ENCODE measurements at places on chromosomes 1 and 21.

GRCh38 chr1:5580926-5581325 is 411.3 kb downstream of the NPHP4 start:
- no peak for DNase-seq

DNA sequence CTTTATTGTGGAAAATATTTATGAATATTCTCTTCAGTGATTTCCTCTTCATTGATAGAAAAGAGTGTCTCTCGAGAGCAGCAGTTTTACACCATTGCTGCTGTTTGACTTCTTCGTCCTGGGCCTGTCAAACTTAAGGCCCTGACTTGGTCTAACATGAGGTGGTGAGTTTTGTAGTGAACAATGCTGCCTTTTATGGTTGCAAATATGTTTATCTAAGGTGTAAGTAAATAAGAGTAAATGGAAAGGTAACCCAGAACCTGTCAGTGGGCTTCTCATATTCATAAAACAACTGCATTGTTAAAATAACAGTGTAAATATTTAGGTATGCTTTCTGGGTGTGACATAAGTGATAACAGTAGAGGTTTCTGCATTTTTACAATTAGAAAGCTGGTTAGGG is 62.8 kb upstream of the SCCPDH start:
- DNase-seq = no peak

GRCh38 chr21:46256501-46256994 is 28.0 kb upstream of the LSS start:
- no peak for DNase-seq

GRCh38 chr21:37342046-37342632 is 24.4 kb upstream of the DYRK1A start:
- DNase-seq = no peak

- DNase-seq = no peak
Observed at GRCh38 chr1:153606194-153606593, 6.7 kb downstream of the S100A16 start.

- no peak for DNase-seq
Observed at GRCh38 chr1:82621076-82621475, 820.3 kb downstream of the ADGRL2 start.

- no peak for DNase-seq
Observed at GRCh38 chr1:247386687-247387086, 29.3 kb upstream of the NLRP3 start.

DNA sequence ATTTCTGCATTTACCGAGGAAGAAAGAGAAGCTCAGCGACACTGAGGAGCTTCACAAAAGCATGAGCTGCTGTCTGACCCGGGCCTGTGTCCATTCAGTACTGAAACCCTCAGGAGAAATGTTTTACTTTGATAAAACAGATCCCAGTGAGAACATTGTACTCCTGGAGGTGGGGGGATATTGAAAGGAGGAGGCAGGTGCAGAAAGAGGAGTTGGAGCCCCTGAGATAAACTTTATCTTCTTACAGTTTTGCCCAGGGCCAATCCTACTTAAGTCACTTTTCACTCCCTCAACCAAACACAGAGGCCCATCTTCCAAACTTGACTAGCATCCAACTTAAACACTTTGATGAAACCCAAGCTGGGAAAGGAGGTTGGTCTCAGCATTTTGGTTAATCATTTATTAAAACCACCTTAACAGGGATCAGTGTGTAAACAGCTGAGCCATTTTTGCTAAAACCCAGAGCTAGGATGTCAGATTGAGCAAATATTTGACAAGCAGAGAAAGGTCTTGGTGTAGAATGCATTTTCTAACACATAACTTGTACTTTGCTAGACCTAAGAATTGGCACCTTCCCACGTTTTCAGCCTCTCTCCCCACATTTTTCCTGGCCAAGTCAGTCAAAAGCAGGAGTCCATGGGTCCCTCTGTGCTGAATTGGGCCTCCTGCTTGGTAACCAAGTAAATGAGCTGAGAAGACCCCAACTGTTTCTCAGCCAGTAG is 32.5 kb upstream of the SARS1 start:
- DNase-seq = no peak

GRCh38 chr1:157238585-157238984 is 100.4 kb upstream of the ETV3 start:
- no peak for DNase-seq

DNA sequence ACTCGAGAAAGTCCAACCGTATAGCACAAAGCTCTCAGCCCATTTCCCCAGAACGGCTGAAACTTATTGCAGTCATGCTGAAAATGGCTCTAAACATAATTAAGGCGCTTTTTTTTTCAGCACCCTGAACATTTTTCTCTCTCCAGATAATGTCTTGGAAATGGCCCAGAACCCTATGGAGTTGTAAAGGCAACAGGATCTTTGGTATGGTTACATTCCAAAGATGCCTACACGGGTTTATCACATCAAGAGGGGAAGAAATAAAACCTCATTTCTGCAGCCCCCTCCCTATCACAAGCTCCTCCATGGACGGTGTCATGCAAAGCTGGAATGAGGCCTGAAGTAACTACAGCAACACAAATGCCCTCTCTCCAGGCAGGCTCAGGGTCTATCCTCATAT is 126.4 kb upstream of the GALNT2 start:
- DNase-seq = no peak

GRCh38 chr1:242240077-242240476 is 241.2 kb upstream of the MAP1LC3C start:
- DNase-seq = peak; percentile 44

GRCh38 chr1:227351443-227351842 is 33.2 kb upstream of the CDC42BPA start:
- DNase-seq = no peak

GRCh38 chr1:30908696-30909364 is at the start of gene SDC3:
TSS of gene SDC3 (minus strand) at chr1:30908758. CDS start at chr1:30908586, 172 bp downstream.
- DNase-seq = peak; percentile 41

GRCh38 chr1:221994939-221995338 is 253.1 kb upstream of the DUSP10 start:
- DNase-seq = no peak

DNA sequence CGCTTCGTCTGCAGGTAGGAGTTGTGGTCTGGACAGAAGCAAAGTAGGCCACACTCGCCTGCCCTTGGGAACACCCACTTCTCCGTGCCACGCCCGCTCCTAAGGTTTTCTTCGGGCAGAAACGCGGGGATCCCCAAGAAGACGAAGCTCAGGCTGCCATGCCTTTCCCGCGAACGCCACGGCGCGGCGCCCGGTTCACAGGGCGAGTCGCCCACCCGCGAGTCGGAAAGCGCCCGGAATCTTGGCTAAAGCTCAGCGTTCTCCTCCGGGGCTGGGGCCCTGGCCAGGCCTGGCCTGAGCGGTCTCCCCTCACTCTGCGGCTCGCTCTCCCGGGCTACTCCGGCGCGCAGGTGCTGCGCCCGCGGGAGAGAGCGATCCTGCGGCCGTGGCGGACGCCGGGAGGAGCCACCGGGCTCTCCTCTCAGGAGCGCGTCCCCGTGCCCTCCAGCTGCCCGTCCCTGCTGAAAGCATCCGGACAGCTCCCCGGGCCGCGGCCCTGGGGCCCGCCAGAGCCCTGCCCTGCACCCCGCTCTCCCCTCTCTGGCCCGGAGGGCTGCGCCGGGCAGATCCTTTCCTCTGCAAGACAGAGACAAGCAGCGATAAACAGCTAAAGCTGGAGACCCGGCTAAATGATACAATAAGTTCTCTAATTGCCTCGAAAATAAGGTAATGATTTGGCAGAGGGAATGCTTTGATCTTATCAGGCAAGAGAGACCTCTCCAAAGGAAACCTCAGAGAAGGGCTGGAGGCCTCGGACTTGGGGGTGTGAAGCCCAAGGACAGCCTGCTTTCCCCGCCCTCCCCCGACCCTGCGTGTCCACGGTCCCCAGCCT is 6.7 kb upstream of the WNT2B start:
- peak; percentile 63 for DNase-seq

DNA sequence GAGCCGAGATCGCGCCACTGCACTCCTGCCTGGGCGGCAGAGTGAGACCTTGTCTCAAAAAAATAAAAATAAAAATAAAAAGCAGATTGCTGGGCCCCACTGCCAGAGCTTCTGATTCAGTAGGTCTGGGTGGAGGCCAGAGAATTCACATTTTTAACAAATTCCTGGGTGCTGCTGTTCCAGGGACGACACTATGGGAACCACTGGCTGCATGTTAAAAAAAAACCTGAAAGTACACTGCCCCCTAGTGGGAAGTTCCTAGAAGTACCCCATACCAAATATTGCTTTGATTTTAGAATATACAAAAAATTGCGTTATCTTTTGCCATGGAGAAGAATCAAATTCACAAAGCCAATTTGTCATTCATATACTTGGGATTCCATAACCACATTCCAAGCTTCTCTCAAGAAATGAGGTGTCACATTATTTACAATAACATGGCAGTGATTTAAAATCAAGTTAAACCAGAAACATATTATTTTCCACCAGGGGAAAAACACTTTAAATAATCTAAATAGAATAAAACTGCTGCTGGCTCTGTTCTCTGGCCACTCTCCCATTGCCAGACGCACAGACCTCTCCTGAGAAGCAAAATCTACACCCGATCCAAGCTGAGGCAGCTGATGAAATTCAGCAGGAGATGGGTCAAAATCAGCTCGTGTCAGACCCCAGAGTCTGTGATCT is 27.4 kb downstream of the SYF2 start:
- DNase-seq = peak; percentile 71

DNA sequence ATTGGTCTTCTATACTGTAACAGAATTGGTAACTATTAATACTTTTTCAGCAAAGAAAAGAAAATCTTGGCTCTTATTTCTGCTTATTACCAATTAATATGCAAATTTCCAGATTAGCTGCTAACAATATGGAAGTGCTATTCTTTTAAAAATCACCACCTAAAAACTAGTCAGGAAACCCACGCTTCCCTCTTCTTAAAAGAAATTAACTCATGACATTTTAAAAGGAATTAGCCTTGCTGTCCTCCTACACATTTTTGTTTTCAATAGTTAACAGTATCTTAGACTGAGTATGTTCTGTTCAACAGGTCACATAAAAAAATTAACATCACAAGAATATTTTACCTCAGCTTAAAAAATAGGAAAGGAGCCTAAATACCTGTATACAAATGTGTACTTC is 27.3 kb downstream of the ABL2 start:
- no peak for DNase-seq

DNA sequence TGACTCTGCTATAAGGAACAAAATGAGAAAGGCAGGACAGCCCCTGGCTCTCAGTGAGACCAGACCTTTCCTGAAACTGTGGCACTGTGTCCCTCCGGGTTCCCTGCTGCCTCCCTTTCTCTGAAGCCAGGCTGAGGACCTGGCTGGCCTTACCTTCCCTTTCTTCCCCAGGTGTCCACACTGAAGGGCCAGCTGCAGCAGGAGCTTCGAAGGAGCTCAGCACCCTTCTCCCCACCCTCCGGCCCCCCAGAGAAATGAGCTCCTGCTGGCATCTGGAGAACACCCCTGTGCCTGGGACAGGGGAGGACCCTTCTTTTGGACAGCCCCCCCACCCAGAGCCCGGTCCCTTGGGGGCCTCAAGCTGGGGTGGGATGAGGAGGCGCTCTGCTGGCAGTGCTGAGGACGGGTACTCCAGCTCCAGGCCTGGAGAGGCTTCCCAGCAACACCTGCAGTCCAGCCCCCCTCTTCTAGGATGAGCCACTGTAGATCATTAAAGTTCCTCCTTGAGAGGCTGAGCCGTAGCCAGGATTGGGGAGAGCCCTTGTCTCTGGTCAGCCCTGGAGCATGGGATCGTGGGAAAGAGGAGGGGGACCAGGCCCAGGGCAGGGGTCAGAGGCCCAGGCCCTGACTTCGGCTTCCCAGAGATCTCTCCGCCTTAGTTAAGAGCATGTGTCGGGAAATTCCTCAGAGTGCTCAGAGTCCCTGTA is 8.1 kb downstream of the MFAP2 start:
- no peak for DNase-seq

- no peak for DNase-seq
Observed at GRCh38 chr1:91172541-91172940, 150.7 kb upstream of the ZNF644 start.

DNA sequence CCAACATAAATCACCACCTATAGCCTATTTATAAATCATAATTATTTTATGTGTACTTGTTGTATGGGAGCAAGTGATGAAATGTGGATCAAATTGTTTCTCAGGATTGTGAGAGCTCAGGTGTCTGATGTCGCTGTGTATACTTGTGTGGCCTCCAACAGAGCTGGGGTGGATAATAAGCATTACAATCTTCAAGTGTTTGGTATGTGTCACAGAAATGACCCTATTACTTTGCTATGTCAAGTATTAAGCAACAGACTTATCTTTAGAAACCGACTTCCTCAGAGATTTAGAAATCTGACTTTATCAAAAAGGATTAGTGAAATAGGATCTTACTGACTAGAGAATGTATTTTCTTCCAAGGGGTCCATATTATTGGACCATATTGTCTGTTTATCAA is 280.9 kb downstream of the TPR start:
- no peak for DNase-seq
